Fibroblast of skin of right quadriceps (primary cell): ENCODE measurements at places on chromosomes 5 and 9.
A peak's percentile ranks its signal among the peaks of the same experiment; 100 is the strongest.

DNA sequence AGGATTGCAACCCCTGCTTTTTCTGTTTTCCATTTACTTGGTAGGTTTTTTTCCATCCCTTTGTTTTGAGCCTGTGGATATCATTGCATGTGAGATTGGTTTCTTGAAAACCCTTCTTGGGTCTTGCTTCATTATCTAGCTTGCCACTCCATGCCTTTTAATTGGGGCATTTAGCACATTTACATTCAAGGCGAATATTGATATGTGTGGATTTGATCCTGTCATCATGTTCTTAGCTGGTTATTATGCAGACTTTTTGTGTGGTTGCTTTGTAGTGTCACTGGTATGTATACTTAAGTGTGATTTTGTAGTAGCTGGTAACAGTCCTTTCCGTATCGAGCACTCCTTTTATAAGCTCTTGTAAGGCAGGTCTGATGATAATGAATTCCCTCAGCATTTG, 26.5 kb downstream of the LOX start:
- DNase-seq = no peak

DNA sequence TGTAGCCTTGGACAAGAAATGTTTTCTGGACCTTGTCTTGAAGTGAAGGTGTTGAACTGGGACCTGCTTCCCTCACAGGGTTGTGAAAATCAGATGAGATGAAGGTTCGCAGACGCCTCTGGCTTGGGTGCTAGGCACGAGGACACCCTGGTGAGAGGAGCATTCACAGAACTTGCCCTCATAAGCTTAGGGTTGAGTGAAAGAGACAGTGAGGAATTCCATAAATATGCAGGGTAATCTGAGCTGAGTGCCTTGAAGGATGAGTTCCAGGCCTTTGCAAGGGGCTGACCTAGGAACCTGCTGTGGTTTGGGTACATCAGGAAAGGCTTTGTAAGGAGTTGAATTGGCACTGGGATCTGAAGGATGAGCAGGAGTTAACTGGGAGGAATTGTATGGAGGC, 75.7 kb upstream of the SAP30L start:
- DNase-seq = peak; percentile 74

DNA sequence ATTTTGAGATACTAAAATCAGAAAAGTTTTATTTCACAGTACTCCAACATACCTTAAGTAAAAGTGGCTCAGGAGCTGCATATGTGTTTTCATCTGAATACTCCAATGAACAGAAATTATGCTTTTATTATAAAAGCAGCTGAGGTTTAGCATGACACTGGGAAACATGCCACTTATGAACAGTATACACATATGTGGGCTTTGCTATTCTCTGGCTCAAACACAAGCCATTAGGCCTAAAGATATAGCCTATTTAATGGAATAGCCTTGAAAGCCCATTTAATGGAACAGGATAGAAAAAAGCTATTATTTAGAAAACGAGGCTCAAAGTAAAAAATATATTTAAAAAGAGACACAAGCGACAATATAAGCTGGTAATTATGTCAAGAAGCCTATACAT, 74.1 kb downstream of the SLC38A9 start:
- DNase-seq = no peak

- peak; percentile 74 for DNase-seq
These were observed 8.2 kb downstream of the TNIP1 start for GRCh38 chr5:151072630-151073025.

- no peak for DNase-seq
These were observed 253 bp downstream of the SLC12A2 start for GRCh38 chr5:128083811-128084227.

DNA sequence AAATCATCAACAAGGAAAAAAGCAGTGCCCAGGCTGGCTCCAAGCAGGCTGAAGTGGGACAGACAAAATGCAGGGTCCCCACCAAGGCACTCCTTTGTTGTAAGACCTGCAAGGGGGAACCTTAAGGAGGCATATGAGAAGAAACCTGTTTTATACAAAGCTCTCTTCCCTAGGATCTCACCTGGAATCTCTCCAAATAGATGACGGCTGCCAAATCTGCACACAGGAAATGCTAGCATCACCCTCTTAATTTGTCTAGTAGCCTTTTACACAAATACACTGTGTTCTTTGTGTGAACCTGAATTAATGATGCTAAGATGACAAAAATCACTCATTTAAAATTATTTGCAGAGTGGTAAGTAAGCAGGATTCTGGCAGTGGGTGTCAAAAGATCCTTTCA, 280.2 kb downstream of the SPOCK1 start:
- no peak for DNase-seq

DNA sequence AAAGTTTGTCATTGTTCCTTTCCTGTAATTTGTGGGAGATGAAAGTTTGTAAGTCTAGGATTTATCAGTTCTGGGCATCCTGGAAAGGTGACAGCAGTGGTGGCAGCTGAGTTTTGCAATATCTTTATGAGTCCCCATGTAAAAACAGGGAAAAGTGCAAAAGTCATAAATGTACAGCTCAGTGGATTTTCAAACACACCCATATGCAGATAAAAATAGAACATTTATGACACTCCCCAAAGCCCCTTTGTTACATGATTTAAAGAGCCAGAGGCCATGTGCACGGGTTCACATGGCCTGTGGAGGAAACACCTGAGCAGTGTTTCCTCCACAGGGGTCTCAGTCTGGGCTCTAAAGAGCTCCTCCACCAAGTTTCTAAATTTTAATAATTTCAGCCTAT, 6.3 kb downstream of the TMEM38B start:
- no peak for DNase-seq

GRCh38 chr9:86079421-86079831, 19.9 kb downstream of the GOLM1 start:
- no peak for DNase-seq

GRCh38 chr9:112029921-112030444, 133.4 kb downstream of the UGCG start:
- peak; percentile 61 for DNase-seq

DNA sequence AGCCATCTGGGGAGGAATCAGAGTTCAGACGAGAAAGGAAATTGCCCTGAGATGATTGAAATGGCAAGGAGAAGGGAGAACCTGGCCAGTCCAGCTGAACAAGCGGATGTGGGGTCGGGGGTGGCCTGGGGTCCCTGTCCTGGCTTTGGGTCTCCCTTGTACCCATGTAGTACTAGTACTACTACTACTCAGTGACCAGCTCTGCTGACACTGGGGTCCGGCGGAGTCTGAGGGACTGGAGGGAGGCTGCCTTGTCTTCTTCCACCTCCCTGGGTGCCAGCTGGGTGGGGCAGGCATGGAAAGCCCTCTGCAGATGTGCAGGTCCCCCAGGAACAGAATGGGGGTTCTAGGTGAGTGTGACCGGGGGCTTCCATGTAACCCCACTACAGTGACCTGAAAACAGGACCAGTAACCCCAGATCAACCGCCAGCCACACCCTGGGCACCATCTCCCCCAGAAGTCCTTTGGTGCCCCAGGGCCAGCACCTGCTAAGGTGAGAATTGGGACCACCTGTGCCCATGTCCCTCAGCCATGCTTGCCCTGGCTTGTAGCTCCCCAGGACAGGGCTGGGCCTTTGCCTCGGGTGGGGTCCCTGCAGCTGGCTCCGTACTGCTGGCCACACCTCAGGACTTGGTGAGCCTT, 89.1 kb upstream of the COL5A1 start:
- no peak for DNase-seq

DNA sequence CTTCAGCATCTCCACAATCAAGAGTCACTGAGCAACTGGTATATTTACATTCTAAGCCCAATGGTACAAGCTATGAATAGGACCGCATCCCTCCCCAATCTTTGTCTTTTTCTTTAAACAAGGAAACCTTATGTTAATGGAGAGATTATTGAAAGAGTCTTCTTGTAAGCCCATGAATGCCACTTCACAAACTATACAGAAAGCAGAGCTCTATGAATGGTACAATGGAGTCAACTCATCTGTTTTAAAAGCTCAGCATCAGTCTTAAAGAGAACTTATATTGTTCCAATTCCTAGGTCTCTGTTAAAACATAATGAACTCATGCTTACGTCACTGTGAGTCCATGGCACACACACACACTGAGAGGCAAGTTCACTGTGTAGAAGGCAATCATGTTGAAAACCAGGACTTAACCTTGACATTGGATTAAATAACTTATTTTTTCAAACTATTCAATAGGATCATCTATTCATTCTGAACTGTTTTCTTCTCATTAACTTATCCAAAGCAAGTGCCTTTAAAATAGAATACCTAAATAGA, 4.5 kb downstream of the NREP start:
- DNase-seq = no peak

DNA sequence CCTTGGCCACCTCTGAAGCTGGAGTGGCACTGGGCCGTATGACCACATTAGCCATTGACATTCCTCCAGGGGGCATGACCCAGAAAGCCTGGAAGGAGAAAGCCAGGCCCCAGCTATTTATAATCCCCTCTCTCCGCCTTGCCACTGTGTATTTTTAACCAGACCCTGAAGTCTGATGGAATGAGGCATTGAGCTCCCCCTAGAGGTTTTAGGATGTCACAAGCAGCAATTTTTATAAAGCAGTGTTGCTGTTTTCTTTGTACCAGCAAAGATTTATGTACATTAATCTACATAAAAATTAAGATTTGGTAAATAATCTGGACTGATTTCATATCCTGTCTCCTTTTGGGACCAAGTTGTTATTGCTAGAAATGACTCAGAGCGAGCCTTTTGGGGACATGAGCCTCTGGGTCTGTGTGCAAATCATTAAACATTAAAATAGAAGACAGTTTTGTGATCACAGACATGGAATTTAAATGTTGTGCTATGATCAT, 127.1 kb downstream of the TRIO start:
- DNase-seq = peak; percentile 77

- no peak for DNase-seq
These were observed 101.0 kb downstream of the CD180 start for GRCh38 chr5:67095346-67096171.
